ENCODE measurements at places on chromosomes 1 and 21.

DNA sequence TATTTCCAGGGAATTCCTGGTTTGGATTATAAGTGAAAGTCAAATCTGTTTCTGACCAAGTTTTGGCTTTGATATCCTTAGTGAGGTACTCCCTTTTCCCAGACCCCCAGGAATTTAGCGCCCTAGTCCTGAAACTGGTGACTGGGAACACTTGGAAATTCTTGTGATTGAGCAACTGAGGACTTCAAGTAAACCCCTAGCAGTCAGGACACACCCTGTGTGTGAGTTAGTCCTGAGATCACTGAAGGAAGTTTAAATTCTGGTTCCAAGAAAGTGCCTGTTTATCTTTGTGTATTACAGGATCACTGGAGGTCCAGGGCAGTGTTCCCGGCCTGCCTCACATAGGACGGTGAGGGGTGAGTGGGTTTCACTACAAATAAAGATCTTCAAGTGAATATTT is 95.1 kb upstream of the F3 start:
- DNase-seq = no peak

GRCh38 chr1:2582391-2582790 is 4.2 kb upstream of the PRXL2B start:
- no peak for DNase-seq

DNA sequence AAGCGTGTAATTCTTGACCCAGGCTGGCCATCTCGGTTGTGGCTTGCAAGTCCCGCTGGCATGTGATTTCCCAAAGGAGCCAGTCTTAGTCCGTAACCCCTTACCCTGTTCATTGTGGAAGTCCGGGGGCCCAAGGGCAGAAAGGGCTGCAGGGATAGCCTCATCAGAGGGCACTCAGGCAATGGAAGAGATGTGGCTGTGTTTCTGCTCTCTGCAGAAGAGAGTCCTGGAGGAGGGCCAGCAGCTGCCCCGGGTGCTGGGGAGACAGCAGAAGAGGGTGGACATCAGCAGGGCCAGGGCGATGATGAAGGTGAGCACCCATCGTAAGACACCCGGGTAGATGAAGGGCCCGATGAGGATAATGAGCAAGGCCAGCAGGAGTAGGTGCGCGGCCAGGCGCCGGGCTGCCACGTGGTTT is 830 bp downstream of the RNF186 start:
- no peak for DNase-seq

- DNase-seq = no peak
These were observed 27.0 kb upstream of the ZFP69B start for GRCh38 chr1:40423264-40423642.

GRCh38 chr1:199684686-199685273 is 342.7 kb upstream of the NR5A2 start:
- DNase-seq = no peak

GRCh38 chr21:33733601-33734000 is 91.3 kb downstream of the ITSN1 start:
- DNase-seq = no peak
